ENCODE measurements at places on chromosomes 13 and 19. TPM values are rescaled to one million over a fixed set of nuclear protein-coding genes. Genes with fewer than 3 reads are reported as not detected.

DNA sequence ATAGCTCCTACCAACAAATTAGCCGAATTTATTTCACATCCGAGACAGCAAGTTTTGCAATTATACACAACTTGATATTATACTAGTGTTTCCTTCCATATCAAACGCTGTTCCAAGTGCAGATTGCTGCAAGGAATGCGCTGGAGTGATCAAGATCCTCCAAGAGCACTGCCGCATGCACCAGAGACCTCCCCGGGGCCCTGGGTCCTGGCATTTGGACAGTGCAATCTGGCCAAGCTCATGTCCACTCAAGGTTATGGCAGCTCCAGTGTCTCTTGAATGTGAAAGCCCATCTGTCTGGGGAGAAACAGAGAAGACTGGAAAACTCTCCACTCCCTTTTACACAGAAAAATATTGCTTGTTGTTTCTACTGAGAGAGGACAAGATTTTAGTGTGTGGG, 111.9 kb downstream of the HSPH1 start:
- peak; percentile 55 for DNase-seq

- no peak for DNase-seq
These were observed 207.8 kb downstream of the POSTN start for GRCh38 chr13:37390735-37391134.

Gene UHRF1
- total RNA-seq, result 1.3 TPM

Gene LIM2
- total RNA-seq, result not detected

GRCh38 chr19:1072371-1073015, 5.5 kb downstream of the ARHGAP45 start:
- DNase-seq, result no peak

DNA sequence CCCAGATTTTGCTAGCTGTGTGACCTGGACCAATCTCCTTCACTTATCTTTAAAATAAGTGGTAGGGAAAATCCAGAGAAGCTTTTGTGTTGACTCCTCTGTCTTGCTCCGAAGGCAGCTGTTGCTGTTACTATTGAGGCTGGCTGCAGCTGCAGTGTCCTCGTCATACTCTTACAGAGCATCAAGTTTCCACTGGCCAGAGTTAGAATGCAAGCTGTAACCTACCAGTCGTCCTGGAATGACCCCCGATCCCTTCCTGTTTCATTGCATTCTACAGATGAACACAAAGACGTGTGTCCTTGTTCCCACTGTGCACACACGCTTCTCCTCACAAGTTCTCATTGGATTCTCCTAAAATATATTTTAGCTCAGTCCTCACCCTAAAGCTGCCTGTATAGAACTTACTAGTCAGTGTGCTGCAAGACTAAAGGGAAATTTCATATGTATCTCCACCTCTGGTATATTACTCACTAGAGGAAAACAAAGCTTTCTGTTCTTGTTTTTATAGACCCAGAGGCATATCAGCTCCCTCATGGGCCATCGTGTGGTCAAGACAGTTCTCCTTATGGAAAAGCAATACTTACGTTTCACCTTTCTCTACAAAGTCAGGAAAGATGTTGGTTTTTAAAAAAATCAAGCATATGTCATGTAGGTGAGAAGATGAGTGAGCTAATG, 589.8 kb downstream of the LMO7 start:
- DNase-seq, result peak; percentile 40

GRCh38 chr13:73168953-73169401, 110.2 kb downstream of the KLF5 start:
- no peak for DNase-seq

DNA sequence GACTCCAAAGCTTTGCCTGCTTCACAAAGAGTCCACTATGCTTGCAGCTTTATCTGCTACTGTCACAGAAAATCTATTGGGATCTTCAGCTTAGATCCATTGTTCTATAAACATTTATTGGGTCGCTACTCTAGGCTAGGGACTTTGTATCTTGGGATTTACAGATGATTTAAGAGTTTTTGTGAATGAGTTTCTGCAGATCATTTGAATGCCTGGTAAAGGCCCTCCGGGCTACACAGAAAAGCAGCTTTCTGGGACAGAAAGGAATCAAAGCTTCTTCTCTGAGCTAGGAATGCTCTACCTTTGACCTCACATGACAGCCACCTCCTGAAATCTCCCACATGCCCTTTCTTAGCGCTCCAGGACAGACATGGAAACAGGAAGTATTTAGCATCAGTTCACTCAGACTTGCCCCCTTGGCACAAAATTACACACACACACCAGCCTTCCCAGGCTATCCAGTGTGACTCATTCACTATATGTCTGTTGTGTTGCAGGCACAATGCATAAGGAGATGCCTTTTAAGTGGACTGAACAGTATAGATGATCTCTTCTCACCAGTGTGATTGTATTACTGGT, 492.4 kb downstream of the DACH1 start:
- no peak for DNase-seq

Gene DLEU7
- 0.08 TPM for total RNA-seq

Gene FFAR2
- 0.11 TPM for total RNA-seq

DNA sequence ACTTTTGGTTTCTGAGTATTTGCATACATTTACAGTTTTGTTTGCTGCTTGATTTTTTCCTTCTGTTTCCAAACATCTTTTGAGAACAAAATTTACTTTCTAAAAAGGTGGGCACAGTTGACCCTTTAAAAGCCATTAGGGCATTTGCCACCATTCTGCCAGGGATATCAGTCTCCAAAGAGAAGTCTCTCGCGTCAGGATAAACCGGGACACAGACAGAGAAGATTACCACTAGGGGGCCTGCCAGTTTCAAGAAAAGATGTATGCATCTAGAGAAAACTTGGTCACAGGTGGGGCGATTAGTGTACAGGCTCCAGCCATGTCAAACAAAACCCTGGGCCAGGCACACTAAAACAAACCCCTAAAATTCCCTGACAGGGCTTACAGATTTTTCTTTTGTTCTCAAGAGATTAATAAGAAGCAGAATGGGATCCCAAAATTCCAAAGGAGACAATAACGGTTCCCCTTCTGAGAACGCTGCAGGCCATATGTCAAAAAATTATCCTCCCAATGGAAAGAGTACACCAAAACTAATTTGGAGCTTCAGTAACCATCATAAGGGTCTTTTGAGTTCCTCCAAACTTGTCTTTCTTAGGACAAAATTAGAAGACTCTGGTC, 10.7 kb upstream of the PABPC3 start:
- DNase-seq, result no peak

Gene PSG11
- total RNA-seq, result not detected

DNA sequence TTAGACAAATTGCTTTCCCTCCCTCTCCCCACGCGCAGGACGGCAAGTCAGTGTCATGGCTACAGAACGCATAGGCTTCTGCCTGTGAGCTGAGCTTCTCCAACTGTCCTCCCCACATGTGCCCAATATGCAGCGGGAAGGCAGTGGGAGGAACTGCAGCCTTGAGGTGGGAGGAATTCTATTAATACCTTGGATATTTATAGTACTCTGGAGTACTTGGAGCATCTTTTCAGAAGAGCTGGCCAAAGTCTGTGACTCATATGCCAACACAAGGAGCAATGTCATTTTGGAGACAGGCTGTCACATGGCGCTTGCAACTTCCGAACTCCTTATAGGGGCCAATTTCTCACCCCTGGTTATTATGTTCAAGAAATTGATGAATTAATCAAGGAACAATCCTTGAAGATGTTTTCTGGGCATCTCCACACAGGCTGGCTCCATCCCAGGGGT, 245.0 kb upstream of the SERP2 start:
- peak; percentile 51 for DNase-seq

Gene IZUMO4
- total RNA-seq, result 1.7 TPM

Gene PINLYP
- 0.46 TPM for total RNA-seq

DNA sequence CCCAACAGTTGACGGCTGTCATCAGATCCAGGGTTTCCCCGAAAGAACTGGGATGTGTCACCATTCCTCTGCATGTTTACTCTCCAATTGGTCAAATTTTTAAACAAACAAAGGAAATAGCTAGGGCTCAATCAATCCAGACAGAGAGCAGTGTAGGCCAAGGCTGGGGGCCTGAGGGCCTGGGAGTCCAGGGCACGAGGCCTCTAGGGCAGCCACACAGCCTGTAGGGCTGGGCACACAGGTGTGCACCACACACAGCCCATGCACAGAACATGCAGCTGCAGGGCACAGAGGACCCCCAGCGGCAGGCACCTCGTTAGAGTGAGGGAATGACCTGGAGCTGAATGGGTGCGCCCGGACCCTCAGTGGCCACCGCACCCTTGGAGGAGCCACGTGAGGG, 9.5 kb downstream of the MIER2 start:
- no peak for DNase-seq

GRCh38 chr13:46753137-46753536, 43.8 kb downstream of the ESD start:
- DNase-seq, result no peak

- DNase-seq, result no peak
These were observed 18.5 kb downstream of the RFXAP start for GRCh38 chr13:36837354-36838092.

GRCh38 chr13:109569958-109570711, 216.2 kb downstream of the IRS2 start:
- no peak for DNase-seq

- DNase-seq, result no peak
These were observed 56.9 kb upstream of the ZNF254 start for GRCh38 chr19:24029941-24030636.

DNA sequence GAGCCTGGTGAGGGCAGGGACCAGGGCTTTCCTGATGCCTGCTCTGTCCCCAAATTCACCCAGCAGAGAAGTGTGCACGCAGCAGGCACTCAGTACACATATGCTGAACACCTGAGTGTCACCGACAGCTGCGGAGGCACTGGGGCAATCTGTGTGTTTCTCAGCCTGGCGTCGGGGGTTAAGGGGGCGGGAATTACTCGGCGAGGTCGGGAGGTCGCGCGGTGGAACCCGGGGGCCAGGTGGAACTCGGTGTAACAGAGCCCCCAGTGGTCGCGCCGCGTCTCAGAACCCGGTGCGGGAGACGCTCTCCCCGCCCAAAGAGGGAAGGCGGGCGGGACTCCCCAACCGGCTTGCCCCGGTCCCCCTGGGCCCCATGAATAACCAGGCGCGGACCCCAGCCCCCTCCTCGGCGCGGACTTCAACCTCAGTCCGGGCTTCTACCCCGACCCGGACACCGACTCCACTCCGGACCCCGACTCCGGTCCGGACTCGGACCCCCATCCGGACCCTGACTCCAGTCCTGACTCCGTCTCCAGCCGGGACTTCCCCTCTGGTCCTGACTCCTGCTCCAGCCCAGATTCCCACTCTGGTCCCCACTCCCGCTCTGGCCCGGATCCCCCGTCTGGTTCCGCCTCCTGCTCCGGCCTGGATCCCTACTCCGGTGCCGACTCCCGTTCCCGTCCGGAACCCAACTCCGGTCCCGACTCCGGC, at the start of gene SELENOV:
SELENOV (plus strand) TSS at position 300 of the 711 bp plus-strand sequence; CDS start at position 374, 74 bp downstream.
- no peak for DNase-seq

- no peak for DNase-seq
These were observed 4.6 kb downstream of the VN1R1 start for GRCh38 chr19:57452307-57452706.

Gene TMEM221
- total RNA-seq, result 0.11 TPM

DNA sequence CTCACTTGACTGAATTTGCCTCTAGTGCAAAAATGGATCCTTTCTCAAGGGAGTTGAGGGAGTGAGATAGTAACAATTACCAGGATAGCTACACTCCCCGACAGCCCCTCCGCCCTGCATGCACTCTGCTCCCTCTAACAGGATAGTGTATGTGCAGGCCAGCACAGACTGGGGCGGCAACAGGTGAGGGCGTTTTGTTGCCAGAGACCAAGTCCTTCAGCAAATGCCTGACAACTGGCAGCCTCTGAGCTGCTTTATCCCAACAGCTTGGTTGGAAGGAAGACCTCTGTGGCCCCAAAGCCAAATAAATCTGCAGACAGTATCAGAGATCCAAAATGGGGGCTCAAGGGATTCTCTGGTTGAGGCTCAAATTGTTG, 86.6 kb downstream of the SLC7A1 start:
- DNase-seq, result no peak

Gene FOXA3
- total RNA-seq, result not detected

- DNase-seq, result no peak
These were observed 467.3 kb downstream of the IRS2 start for GRCh38 chr13:109318945-109319590.

- no peak for DNase-seq
These were observed 174.4 kb downstream of the NUFIP1 start for GRCh38 chr13:44814836-44815235.

DNA sequence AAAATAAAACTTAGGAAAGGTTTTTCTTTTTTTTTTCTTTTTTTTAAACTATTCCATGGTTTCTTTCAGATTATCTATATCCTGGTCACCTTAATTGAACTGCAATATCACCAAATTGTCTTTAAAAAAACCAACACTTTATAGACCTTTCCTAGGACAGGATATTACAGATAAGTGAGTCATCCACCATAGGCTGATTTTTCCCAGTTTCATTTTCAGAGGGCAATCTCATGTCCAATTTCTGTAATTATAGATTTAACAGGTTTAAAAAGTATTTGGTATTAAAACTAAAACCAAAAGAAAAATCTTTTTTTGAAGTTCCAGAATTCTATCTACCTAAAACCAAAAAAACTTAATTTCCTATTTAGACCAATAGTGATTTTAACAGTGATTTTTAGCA, 13.2 kb downstream of the SPART start:
- no peak for DNase-seq

DNA sequence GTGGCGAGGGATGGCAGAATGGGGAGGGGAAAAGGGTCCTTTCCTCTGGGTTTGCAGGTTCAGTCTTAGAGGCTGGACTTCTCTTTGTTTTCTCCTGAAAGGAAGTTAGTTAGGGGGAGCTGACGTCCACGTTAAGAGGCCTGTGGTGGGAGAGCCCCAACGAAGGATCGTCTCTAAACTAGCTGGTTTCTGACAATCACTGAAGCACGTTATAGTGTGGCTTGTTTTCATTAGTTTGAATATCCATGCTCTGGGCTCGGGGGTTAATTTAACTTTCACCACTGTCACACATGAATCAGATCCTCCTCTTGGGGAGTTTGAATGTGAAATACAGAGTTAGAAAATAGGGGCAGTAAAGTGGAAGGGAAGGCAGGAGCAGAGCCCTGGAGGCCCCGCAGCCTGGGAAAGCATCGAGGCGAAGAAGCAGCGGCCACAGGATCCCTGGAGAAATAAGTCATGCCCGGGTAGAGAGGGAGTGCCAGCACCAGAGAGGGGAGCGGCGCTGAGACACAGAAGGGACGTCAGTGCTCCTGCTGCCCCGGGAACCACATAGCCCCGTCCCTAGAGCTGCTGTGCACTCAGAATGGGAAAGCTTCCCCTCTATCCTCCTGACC, 31.1 kb upstream of the AMER2 start:
- no peak for DNase-seq
